Activated naive CD8-positive, alpha-beta T cell treated with anti-CD3 and anti-CD28 coated beads for 36 hours (primary cell): ENCODE measurements at places on chromosomes 12 and 14.
A peak's percentile ranks its signal among the peaks of the same experiment; 100 is the strongest.

- no peak for DNase-seq
Measured at GRCh38 chr14:23864861-23865260, 88.7 kb upstream of the DHRS4 start.

- DNase-seq, result no peak
Measured at GRCh38 chr14:62307844-62308243, 545.6 kb downstream of the SNAPC1 start.

DNA sequence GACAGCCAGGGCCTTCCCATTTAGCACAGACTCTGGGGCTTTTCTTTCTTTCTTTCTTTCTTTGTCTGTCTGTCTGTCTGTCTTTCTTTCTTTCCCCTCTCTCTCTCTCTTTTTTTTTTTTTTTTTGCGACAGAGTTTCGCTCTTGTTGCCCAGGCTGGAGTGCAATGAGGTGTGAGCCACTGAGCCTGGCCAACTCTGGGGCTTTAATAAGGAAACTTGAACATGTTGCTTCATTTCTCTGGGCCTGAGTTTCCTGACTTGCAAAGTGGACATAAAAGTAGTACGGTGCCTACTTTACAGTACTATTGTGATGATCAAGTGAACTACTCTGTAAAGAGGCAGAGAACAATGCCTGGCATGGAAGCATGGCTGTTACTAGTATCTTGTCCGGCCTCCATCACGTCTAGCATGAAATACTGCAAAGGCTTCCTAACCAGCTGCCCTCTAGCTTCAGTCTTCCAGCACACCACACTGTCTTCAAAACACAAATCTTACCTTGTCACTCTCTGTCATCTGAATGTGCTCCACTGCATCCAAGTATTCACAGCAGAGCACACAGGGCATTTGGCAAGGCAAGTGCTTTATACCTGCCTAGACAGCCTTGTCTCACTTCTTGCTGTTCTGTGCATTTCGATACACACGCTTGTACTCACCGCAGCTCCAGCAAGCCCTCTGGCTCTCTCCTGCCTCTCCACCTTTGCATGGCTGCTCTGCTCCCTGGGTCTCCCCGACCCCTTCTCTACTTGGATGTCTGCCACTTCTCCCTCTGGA, 96.7 kb downstream of the IRF2BPL start:
- DNase-seq, result no peak

GRCh38 chr12:6944381-6945186, 762 bp downstream of the C12orf57 start:
- peak; percentile 90 for DNase-seq

GRCh38 chr14:101075025-101075800, 171.7 kb upstream of the RTL1 start:
- no peak for DNase-seq

- DNase-seq, result no peak
Measured at GRCh38 chr12:3631759-3632158, 121.2 kb downstream of the CRACR2A start.

DNA sequence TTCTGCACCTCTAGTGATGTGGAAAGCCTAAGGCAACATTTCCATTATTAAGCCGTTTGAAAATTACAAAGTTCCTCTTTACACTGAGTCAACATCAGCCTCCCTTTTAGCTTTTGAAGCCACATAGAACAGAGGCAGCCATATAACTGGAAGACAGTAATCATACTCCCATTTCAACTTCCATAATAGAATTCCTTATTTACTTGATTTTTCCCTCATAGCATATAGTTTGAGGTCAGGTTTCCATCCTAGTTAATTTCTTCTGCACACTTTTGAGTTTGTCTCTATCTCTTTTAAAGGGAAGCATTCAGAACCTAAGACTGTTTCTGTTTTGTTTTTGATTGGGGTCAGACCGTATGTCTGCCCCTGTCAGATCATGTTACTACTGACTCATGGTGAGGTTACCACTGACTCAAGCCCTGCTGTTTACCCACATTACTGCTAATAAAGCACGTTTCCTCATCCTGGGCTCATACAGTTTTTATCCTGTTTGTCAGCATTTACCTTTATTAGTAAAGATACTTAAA, 161.0 kb downstream of the SLC38A4 start:
- no peak for DNase-seq

DNA sequence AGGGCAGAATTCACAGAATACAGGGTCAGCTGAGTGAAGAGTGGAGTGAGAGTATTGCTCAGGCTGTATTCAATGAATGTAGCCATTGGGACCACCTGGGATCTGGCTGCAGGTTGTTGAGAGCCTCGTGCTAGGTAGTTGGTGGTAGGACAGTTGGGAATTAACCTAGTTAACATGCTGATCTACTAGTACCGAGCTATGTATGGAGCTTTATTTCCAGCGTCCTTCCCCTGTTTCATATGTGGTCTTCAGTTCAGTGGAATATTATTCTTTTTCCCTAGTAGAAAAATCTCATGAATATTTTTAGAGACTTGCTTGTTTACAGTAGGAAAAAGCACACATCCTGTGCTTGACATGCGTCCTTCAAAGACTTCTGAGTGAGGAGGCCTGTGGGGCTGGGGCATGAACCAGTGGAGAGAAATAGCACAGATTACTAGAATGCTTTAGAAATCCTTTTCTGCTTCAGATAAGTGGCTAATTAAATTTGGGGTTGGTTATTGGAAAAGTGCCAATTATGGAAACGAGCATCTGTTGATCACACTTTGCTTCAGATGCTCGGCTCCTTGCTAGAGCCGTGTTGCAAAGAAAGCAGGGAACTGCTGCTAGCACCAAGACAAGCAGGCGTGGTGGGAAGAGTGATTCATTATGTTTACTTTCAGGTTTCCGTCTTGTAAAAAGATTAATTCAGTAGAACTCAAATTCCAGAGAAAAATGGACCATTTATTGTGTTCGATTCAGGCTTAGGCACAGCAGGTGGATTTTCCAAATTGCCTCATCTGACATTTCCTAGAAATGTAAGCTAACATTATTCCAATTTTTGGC, 53.6 kb downstream of the ARF6 start:
- peak; percentile 34 for DNase-seq

DNA sequence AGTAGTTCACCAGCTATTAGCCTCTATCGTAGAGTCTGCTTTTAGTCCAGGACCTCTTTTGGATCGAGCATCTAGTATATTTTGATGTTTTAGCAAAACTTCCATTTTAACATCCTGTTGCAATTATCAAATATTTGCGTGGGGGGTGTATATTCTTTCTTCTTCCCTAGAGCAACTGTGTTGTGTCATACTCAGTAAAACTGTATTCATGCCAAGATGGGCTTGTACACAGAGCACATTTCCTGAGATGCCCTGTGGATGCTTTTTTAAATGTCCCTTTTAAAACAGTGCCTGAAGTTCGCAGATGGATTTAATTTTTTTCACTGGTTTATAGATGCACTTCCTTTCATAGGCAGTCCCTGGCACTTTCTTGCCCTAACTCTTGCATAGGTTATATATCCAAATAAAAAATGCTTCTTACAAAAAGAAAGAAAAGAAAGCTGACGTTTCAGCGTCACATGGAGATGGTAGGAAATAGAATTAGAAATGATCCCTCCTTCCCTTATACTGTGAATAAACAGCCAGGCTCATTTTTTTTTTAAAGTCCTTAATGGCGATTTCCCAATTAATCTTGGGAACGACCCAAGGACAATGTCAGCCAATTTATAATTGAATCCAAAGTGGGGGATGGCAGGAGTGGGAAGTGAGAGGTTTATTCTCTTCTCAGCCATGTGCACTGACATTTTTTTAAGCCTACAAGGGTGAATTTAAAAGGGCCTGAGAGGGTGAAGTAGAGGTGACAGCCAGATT, 247.0 kb downstream of the SLC41A2 start:
- no peak for DNase-seq

GRCh38 chr14:52328276-52328675, 14.2 kb downstream of the PTGER2 start:
- no peak for DNase-seq

DNA sequence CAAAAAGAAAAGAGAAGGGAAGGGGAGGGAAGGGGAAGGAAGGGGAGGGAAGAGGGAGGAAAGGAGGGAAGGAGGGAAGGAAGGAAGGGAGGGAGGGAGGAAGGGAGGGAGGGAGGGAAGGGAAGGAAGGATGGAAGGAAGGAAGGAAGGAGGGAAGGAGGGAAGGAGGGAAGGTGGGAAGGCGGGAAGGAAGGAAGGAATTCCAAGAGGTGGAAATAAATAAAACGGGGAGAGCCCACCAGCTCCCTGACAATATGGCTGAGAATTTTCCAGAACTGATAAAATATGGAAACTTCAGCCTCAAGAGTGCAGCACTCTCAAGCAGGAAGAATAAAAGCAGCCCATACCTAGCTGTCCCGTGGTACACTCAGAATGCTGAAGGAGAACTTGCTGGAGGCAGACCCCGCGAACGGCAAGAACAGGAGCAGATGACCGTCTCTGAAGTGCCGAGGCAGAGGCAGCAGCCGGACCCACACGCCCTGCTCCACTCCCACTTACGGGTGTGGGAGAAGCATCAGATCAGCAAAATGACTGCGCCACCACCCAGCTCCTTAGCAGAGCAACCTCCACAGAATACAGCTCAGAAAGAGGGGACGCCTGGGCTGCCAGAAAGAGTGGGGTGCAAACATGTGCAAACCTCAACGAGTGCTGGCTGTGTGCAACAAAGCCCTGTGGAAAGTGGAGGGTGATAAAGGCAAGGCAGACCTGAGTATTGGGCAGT, 34.1 kb upstream of the INF2 start:
- DNase-seq, result no peak

DNA sequence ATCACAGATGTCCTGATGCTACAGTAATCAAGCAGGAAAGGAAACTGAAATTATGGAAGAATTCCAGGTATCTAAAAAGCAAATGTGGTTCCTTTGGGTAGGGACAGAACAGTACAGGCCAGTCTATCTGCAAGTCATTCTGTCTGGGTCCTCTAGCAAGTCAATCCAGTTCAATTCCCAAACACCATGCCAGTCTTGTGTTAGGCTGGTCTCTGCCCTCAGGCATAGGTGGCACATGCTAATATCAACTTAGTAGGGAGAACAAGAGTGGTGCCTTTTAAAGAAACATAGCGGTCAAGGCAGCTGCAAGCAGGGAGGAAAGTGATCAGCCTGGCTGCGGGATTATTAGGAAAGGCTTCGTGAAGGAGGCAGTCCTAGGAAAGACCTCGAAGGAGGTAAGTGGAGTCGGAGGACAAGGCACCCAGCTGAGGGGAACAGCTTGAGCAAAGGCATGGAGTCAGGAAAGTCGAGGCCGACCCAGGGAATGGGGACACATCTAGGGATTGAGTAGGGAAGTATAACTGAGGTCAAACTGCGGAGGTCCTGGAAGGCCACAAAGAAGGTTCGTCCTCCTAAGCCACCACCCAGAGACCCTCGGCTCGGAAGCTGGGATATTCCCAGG, 3.8 kb upstream of the PLEKHG6 start:
- no peak for DNase-seq

- DNase-seq, result no peak
Measured at GRCh38 chr12:90859591-90859990, 95.4 kb downstream of the CCER1 start.

GRCh38 chr12:93407054-93407962, 29.6 kb downstream of the NUDT4 start:
- no peak for DNase-seq

GRCh38 chr14:83316356-83316755, 1782.7 kb upstream of the SEL1L start:
- no peak for DNase-seq

- no peak for DNase-seq
Measured at GRCh38 chr12:49543914-49544815, 5.3 kb downstream of the KCNH3 start.

- peak; percentile 65 for DNase-seq
Measured at GRCh38 chr14:34874386-34875030, 652 bp downstream of the BAZ1A start.

DNA sequence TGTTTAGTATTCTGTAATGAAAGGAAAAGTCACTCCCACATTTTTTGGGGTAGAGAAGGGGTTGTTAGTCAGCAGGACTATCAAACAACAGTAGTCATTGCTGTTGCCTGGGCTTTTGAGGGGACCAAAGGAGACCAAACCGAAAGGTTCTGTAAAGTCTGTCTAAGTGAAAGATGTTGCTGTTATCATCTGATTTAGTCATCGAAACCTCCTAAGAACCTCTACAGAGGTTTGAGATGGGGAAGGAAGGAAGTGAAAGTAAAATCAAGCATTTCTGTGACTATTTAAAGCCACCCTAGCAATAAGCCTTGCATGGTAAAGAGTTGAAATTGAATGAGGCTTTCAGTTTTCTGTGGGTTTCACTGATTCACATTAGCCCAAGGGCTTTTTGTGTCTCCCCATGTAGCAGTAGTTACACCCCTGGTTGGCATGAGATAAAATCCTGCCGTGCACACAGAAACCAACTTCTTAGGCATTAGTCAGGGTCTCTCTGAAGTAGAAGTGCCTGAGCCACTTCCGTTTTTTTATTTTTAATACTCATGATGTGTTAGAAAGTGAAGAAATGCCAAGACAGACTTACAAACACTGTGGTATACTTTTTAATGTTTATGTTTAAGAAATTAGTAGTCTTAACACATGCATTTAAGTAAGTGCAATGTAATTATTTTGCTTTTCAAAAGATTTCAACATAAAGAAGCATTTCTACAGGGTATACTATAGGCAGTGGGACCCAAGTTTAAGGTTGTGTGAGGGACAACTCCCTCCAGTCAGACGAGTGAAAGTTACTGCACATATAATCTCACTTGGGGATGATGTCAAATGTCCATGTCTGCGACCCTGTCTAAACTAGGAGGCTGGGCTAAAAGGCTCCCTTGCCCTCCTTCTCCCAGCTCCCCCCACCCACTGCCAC, 50.4 kb downstream of the DYRK2 start:
- DNase-seq, result peak; percentile 62

- DNase-seq, result no peak
Measured at GRCh38 chr12:7093486-7093885, 1.2 kb upstream of the C1R start.
